ENCODE measurements at places on chromosomes 5 and 9.

GRCh38 chr5:149549461-149550267, 1.6 kb downstream of the CSNK1A1 start:
- peak; percentile 20 for DNase-seq

- no peak for DNase-seq
Observed at GRCh38 chr9:114184071-114184470, 28.7 kb downstream of the COL27A1 start.

DNA sequence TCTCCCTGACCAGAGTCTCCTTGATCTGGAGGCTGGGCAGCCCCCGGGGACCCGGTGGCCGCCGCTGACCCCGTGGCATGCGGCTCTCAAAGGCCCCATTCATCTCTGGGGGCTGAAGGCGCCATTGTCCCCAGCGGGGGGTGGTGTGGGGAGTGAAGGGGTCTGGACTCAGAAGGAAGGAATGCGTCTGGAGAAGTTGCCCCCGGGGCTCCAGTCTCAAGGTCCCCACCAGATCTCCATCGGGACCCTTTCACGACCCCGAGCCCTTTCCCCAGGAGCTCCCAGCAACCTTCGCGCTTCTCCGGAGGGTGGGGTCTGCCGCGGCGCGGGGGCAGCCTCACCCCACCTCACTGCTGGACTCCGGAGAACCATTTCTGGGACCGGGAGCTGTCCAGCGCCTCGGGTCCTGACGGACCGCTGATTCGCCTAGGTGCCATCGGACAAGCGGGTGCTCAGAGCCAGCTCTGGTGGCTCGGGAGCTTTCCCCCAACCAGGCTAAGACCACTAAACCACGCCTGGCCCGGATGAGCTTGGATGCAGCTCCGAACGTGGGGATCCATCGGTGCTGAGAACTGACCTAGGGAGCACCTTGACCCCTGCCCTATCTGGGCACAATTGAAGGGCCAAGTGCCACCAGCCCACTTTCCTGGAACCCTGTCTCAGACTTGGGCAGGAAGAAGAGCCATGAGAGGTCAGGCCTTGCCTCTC, 5.1 kb upstream of the PCDH1 start:
- no peak for DNase-seq

DNA sequence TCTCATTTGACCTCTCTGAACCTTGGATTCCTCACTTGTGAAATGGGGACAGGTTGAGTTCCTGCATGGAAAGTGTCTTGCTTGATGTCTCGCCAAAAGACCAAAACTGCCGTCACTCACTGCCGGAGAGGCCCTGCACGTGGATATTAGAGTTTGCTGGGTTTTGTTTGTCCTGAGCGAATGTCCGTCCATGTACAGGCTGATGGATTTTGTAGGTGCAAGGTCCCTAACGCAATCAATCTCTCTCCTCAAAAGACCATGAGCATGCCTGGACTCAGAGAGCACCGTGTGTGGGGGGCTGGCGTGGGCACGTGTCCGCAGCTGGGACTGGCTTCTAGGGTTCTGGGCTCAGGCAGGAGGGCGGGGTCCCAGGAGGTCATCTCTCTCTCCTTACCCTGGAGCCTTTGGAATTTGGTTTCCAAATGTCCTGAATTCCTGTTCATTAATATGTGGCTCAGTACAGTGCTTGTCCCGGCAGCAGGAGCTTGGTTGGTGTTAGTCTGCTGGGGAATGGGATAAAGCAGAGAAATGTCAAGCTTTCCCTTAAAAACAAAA, 146.0 kb upstream of the IER5L start:
- DNase-seq, result no peak

GRCh38 chr9:86721843-86722705, 225.2 kb downstream of the GAS1 start:
- no peak for DNase-seq

DNA sequence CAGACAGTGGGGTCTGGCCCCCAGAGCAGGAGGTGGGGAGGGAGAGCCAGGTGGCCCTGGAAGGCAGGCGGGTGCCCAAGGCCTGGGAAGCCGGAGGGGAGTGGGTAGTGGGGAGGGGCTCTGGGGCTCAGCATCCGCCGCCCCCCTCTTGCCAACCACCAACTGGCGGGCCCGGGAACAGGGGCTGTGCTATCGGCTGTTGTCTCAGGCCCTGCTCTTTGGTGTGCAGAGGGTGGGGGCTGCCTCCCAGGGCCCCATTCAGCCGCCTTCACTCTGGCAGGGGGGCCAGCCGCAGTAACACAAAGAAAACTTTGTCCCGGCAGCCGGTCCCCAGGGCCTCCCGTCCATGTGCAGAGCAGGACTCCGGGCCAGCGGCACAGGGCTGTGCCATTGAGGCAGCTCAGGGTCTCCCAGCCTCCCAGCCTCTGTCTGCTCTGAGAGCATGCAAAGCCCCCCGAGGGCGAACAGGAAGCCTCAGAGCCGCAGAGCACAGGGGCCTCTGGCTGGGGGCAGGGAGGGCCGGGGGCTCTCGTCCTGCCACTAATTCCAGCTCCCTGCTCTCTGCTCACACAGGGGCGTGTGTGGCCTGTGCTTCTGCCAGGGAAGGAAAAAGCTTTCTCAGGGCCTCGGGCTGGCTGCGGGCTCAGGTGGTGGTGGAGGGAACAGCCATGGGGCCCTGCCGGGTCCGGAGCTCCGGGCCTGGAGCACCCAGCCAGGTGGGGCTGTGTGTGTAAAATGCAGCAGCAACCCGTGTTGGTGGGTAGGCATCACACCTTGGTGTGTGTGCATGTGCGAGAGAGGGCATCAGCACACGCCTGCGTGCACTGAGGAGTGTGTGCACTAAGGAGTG, 54.2 kb upstream of the NOTCH1 start:
- no peak for DNase-seq

DNA sequence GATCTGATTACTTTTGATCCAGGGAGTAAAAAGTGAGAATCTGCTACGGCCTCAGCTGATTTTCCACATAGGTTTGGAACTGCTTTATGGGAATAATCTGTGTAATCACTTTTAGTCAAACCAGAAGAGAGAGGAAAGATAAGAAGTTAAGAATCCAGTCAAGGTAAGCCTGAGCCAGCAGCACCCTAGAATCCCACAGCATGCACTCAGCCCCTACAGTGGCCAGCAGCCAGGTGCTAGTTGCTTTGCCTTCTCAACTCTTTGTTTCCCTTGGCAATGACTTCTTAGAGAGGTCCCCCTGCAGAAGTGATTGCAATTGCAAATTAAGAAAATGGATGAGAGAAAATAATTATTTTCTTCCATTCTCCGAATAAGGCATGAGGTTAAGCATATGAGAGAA, 59.7 kb upstream of the TMED7 start:
- DNase-seq, result no peak

Data from GDM1 (cell line).